ENCODE measurements at places on chromosomes 4 and X.

GRCh38 chr4:48493452-48494100 is 3.5 kb downstream of the ZAR1 start:
- no peak for DNase-seq

DNA sequence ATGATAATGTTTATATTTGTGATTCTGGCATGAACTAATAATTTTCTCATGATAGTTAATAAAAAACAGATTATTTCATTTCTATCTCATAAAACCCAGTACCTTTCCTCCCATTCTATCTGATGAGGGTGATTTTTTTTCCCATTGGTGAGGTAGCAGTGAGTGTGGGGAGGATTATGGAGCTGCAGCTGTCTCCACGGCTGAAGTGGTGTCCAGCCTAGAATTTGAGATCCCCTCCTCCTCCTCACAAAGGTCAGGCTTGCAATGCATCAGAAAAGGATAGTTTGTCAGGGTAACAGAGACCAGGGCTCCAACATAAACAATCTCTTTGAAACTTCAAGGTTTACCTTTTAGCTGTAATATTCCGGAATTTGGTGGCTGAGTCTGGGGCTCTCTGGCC is 60.9 kb downstream of the C4orf51 start:
- DNase-seq, result no peak

- no peak for DNase-seq
Observed at GRCh38 chr4:122548452-122548851, 72.4 kb downstream of the IL21 start.

GRCh38 chr4:54274795-54275665 is 45.9 kb downstream of the PDGFRA start:
- no peak for DNase-seq

GRCh38 chrX:41514179-41514578 is 67.0 kb downstream of the NYX start:
- DNase-seq, result no peak

GRCh38 chr4:39637586-39638353 is 895 bp downstream of the SMIM14 start:
- no peak for DNase-seq

- no peak for DNase-seq
Observed at GRCh38 chrX:10537308-10537707, 83.1 kb downstream of the MID1 start.

DNA sequence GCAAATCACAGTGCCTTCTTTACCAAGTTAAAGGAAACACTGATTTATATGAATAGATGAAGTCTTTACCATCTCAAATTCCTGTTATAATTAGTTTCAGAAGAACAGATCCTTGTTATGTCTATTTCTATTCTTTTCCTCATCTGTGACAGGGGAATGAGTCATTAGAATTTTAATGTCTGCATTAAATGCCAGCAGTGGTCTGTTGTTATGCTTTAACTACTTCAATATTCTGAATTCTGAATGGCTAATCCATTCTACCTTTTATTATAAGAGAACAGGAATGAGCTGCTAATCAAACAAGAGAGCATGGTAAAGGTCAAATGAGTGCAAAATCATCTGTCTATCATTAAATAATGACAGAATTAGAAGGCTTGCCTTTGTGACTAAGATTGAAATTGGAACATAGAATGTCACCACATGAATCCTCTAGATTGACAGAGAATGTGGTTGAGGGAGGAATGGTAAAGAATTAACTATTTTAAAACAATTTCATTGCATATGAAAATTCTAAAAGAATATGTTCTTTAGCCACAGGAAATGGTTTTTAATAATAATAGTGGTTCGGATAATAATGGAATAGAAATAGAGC is 935.5 kb downstream of the ADGRL3 start:
- DNase-seq, result no peak

DNA sequence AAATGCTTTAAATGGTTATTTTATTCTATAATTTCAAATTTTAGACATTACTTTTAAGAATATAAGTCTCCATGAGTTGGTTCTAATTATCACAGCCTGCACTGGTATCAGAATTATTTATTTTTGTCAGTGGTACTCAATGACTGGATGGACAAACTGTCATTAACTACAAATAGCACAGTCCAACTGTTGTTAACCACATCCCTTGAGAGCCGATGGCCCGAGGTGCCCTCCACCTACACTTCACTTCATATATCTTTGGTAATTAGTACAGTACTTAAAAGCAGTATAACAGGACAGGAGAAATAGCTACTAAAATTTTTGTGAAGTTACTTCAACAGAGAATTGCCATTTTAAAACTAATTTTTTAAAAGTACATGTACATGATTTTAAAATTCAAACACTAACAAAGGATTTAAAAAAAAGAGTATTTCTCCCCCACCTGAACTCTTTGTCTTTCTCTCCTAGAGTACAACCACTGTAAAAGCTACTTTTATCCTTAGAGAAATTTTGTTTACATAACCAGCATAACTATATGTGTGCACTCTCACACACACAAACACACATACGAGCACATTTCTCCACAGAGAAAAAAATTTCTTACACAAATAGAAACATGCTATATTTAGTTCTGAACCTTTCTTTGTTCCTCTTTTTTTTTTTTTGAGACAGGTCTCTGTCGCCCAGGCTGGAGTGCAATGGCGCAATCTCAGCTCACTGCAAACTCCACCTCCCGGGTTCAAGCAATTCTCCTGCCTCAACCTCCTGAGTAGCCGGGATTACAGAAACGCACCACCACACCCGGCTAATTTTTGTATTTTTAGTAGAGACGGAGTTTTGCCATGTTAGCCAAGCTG is 6.5 kb downstream of the TIFA start:
- DNase-seq, result no peak

GRCh38 chrX:45379236-45379635 is 178.6 kb upstream of the DIPK2B start:
- DNase-seq, result no peak

DNA sequence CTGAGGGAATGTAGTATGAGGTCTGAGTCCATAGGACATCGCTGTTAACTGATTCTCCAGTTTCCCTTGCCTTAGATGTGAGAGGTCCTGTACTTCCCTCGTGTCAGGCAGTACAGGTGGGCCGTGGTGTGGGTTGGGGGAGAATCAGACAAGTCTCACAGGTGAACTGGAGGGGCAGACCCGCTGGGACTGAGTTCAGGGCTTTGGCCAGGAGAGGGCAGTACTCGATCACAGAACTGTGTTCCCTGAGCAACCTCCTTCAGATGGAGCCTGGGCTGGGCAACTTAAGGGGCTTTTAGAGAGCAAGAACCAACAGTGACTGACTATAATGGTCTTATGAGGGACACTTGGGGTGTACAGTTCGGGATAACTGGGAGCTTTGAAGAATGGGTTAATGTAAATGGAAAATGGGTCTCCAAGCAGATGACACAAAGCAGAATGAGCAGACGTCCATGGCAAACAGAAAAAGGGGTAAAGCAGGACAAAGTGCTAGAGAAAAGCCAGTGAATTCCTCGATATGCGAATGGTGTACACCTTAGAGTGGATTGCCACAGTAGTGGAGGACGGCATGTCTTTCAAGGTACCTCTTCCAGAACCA is 83.6 kb downstream of the CCNG2 start:
- DNase-seq, result peak; percentile 56

DNA sequence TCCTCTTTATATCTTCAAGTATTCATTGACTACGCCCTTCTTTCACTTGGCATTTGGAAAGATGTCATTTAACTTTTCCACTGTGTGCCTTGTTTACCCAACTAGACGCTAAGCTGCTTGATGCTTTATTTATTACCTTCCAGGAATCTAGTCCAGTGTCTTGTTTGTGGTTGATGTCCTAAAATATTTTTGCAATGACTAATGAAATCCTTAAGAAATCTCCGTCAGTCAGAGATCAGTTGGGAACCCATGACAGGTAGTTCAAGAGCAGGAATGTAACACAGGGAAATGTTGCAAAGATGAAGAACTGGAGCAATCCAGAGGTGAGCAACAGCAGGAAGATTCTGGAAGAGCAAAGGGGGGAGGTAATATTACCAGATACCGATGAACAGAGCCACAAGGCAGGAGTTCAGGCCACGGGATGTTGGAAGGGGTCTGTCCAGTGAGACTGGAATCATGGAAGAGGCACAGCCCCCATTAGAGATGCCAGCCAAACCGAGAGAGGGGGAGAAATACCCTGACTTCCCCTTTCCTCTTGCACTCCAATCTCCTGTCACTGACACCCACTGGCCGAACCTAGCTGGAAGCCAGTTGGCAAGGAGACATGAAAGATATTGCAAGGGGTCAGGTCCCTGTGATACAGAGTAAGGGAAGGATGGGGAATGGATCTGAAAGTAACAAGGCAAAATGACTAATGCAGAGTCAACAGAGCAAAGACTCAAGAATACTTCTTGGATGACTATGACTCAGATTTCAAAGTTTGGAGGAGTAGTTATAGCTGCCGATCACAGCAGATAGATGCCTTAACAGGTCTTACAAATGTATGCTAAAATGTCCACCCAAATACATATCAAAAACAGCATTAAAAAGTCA is 62.7 kb upstream of the PHKA2 start:
- DNase-seq, result no peak

GRCh38 chrX:19735244-19735643 is 152.2 kb downstream of the SH3KBP1 start:
- no peak for DNase-seq

- no peak for DNase-seq
Observed at GRCh38 chr4:155914782-155915181, 11.3 kb downstream of the TDO2 start.

DNA sequence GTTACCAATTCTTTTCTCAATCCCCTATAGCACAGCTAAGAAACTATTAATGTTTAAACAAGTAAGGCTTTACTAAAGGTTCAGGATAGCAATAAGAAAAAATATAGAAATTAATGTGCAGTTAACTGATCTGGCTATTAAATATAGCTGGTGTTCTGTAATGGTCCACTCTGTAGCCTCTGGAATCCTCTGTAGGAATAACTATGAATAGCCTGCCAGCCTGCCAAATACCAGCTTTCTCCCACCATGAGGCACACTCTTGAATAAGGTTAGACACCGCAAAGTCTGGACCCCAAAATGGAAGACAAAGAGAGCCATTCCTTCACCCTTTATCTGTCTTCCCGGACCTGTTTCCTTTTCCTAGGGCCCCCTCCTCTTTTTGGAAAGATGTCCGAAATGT is 30.6 kb downstream of the CEP44 start:
- DNase-seq, result no peak

DNA sequence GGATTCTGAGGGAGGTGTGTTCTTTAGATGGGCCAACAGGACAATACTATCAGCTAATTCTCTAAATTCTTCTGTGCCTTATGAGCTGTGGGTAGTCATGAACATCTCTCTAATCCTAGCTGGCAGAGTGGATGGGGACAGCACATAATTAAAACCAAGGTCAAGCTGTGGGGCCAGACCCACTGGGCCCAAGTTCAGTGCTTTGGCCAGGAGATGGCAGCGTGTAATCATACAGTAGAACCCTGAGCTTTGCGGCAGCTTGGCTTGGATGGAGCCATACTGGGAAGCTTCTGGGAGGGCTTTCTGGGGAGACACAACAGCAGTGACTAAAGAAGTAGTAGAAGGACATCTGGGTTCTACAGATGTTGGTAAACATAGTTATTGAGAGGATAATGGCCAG is 140.3 kb upstream of the CXCL13 start:
- DNase-seq, result no peak

DNA sequence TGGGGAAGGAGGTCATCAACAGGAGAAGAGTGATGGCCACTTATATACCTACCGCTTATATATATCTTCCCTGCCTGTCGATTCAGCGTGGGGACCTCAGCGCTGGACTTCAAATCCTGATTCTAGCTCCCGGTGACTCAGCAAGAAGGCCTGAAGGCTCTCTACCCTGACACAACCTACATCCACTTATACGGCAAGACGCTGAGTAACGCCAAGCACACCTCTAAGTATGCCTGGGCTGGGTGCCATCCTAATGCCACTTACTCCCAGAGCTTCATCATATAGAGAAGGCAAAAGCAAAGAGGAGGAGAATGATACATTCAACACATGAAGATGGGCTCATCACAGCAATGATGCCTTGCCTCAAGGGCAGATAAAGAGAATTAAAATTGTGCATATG is 198.3 kb downstream of the CHIC2 start:
- no peak for DNase-seq

- DNase-seq, result no peak
Observed at GRCh38 chr4:56512166-56512565, 6.6 kb downstream of the ARL9 start.

- DNase-seq, result no peak
Observed at GRCh38 chrX:48971249-48972219, at the start of gene KCND1. KCND1 (minus strand) TSS chrX:48971844; CDS start chrX:48970271, 1,573 bp downstream.

DNA sequence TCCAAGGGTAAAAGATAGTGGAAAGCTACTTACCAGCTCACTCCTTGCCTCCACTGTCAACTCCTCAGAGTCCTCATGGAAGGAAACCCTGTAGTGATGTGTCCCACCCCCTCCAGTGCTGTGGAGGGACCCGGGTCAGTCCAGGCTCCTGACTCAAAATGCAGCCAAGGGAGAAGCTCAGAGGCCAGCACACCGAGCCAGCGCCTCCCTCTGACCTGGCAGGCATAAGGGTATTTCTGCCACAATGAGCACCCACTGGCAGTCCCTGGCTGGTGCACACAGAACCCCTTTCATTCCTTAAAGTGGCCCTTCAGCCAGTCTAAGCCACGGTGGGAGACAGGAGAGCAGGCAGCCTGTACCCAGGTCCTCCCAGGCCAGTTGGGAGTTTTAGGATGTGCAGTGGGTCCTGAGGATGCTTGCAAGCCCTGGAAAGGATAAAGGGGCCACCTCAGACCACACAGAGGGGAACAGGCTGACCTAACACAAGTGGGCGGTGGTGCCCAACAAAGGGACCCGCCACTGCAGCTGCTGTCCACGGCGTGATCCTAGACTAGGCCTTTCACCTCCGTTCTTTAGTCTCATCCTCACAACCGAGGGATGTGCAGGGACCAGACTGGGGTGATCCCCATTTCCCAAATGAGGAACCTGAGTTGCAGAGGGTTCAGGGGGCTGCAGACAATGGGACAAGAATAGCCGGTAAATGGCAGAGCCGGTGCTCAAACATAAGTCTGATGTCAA is 5.7 kb downstream of the JAKMIP1 start:
- no peak for DNase-seq

DNA sequence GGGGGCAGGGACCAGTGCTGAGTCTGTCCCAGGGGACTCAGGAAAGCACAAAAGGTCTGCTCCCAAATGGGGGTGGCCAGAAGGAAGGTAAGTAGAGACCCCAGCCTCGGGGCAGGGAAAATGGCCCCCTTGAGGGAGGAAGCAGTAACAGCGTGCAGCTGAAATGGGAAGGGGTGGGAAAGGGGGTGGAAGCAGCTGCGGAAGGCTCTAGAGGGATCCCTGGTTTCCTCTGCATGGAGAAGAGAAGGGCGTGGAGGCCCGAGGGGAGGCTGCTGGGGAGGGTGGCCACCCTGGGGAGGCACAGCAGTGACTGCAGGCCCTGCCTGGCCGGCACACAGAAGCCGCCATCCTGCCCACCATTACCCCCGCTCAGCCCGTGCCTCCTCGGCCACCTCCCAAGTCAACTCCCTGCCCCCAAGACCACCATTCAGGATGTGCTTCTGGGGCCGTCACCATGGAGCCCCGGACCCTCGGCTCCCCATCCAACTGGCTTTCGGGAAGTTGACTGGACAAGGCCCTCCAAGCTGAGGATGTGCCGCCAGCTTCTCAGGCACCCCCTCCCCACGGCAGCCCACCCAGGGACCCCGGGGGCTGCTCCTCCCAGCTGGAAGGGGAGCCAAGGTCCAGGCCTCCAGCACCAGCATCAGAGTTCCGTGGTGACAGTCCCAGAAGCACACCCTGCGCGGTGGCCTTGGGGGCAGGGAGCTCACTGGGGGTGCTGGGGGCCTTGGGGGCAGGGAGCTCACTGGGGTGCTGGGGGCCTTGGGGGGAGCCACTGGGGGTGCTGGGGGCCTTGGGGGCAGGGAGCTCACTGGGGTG is 23.6 kb downstream of the CFAP99 start:
- DNase-seq, result no peak

- DNase-seq, result no peak
Observed at GRCh38 chrX:50375481-50376267, 95.0 kb downstream of the DGKK start.

- DNase-seq, result no peak
Observed at GRCh38 chr4:170030121-170030520, 3.9 kb upstream of the MFAP3L start.

Measured in activated CD8-positive, alpha-beta memory T cell treated with anti-CD3 and anti-CD28 coated beads, Interleukin-2, amount 50 U/mL, for 4 hours (primary cell).